Activated T-helper 1 cell treated with anti-CD3 and anti-CD28 coated beads, Interleukin-12 subunit alpha, Interleukin-12 subunit beta, Interleukin-2, Interleukin-4 antibody, amounts not matched to agents 30 ng/mL and 10 ng/mL and 1 ng/mL, durations not matched to agents 14 hours and 24 hours and 36 hours (primary cell): ENCODE measurements at places on chromosomes 11 and 22.

GRCh38 chr11:42631220-42631843 lies 680.5 kb upstream of the API5 start:
- DNase-seq: no peak

DNA sequence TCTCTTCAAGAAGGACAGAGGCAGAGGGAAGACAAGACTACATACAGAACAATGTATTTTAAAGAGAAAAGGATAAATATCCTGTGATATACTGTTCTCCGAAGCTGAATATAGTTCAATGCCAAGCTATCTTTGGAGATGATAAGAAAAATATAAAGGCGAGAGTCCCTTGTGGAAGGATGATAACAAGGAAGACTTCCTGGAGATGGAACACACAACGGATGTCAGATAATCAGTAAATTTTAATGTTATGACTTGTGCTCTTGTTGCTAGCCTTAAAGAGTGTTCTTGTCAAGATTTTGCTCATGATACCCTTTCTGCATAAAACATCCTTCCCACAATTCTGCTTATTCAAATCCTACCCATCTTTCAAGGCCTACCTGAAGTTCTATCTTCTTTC lies 6.8 kb upstream of the CTR9 start:
- DNase-seq: no peak

DNA sequence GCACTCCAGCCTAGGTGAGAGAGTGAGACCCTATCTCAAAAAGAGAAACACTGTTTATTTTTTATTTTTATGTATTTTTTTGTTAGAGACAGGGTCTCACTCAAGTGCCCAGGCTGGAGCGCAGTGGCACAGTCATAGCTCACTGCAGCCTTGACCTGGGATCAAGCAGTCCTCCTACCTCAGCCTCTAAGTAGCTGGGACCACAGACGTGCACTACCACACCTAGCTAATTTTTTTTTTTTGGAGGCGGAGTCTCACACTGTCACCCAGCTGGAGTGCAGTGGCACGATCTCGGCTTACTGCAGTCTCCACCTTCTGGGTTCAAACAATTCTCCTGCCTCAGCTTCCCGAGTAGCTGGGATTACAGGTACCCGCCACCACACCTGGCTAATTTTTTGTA lies 6.4 kb downstream of the RBX1 start:
- DNase-seq: no peak

- DNase-seq: no peak
These were observed 152.7 kb downstream of the CRYBB2 start for GRCh38 chr22:25372000-25372595.
